ENCODE measurements at places on chromosomes 1 and 21.

- peak; percentile 42 for DNase-seq
Measured at GRCh38 chr1:167911413-167911812, 2.5 kb downstream of the ADCY10 start.

GRCh38 chr1:99580451-99580850, 65.5 kb upstream of the PALMD start:
- DNase-seq: no peak

DNA sequence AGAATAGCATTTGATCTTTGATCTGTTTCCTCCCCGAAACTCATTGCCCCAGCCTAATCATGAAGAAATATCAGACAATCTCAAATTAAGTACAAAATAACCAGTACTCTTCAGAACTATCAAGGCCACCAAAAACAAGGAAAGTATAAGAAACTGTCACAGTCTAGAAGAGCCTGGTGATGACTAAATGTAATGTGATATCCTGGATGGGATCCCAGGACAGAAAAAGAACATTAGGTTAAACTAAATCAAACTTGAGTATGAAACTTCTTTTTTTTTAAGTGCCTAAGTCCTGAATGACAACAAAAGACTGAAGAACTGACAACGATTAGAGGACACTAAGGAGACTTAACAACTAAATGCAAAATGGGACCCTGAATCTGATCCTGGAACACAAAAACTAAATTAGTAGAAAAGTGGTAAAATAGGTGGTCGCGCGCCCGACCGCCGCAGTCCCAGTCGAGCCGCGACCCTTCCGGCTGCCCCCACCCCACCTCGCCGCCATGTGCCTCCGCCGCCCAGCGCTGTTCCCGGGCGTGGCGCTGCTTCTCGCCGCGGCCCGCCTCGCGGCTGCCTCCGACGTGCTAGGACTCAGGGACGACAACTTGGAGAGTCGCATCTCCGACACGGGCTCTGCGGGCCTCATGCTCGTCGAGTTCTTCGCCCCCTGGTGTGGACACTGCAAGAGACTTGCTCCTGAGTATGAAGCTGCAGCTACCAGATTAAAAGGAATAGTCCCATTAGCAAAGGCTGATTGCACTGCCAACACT, 5.5 kb upstream of the PRKAB2 start:
- no peak for DNase-seq

GRCh38 chr1:228370439-228370940, 36.1 kb downstream of the TRIM11 start:
- DNase-seq: no peak

GRCh38 chr1:33436557-33437285, 5.8 kb upstream of the PHC2 start:
- no peak for DNase-seq

DNA sequence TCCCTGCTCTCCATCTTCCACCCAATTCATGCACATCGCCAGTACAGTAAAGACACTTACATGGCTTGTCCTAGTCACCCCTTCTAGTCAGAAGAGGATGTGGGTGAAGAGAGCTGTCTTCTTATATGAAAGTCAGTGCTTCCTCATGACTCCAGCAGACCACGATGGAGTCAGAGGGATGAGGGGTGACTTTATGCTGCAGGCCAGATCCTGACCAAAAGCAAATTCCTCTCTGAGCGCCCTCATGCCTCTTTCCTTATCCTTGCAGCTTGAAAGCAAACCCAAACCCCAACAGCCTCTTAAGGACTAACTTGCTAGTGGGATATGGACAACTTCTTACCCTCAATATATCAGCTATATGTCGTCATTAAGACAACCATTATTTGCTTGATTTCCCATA, 348.2 kb upstream of the DUSP10 start:
- no peak for DNase-seq

DNA sequence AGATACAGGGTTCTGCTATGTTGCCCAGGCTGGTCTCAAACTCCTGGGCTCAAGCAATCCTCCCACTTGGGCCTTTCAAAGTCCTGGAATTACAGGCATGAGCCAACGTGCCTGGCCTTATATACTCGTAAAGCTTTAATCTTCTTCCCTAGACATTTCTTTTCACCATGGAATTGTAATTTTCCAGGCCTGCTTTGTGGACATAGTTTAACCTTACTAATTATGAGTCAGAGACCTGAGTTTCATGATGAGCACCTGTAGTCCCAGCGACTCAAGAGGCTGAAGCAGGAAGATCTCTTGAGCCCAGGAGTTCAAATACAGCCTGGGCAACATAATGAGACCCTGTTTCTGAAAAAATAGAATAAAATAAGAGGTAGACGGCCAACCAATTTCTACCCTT, 12.3 kb downstream of the PATJ start:
- no peak for DNase-seq

DNA sequence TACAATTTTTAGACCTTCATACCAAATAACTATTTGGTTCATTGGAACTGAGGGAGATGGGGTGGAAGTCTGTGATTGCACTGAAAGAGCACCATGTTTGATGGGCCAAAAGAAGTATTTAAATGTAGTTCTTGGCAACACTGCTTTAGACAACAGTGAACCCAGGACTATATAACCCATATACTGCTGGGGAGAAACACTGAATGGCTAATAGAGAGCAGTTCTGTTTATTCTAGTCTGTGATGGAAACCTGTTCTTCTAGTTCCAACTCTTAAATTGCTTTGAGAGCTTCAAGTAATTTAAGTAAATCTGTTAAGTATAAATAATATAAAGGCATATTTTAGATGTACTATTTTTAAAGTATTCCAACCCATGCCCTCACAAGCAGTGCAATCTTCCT, 96.3 kb downstream of the NIBAN1 start:
- DNase-seq: no peak

Measured in suppressor macrophage treated with lipopolysaccharide for 1 hour (primary cell).